GM04504 (cell line): ENCODE measurements at places on chromosomes 1 and 21.

DNA sequence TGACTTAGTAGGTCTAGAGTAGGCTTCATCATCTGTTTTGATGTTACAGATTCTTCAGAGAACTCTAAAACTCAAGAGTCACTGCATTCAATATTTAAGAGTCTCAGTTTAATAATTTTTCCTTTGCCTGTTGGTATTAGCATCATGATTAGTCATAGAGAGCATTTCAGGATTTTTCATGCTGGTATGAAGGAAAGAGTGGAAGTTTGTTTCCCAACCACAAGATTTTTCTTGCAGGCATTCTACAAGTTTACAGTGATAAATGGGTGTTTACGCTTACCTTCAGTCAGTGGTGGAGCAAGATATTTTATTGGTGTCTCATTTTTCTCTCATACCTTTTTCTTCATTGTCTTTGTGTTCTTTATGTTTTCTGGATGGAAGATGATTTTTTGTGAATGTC, 58.4 kb upstream of the MYOCOS start:
- peak; percentile 6 for DNase-seq

DNA sequence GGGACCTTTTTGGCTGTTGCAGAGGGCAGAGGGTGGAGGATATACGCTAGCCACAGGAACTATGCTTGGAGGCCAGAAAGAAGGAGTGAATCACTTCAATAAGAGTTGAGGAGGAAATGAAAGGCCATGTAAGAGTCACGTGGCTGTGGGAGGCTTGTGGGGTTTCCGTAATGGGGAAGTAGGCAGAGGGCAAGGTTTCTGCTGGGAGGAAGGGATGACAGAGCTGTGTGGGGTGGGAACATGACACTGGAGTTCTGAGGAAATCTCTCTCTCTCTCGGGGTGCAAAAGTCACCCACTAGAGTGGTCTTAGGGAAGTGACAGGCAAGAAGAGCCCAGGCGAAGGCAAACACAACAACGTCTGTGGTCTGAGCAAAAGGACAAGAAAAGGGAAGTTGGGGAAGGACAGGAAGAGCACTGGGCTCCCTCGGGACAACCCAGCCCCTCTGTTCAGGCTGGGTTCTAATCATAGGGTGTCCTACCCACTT, 3.9 kb upstream of the CD1C start:
- DNase-seq = no peak

DNA sequence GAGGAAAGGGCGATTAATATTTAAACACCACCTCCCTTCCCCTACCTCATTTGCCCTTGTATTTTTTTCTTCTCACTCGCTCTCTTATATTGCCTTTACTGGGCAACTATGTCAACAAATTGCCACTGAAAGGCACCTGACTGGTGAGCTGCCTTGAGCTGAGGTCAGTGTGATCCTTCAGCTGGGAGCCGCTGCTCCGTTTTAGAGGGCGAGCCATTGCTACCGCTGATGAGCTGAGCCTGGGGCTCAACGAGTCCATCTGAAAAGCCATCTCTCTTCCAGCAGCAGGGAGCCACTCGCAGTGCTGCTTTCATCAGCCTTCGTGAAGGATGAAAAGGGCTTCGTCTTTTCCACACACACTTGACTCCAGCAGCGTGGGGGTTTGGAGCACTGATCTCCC, 108.0 kb upstream of the KIF26B start:
- no peak for DNase-seq

DNA sequence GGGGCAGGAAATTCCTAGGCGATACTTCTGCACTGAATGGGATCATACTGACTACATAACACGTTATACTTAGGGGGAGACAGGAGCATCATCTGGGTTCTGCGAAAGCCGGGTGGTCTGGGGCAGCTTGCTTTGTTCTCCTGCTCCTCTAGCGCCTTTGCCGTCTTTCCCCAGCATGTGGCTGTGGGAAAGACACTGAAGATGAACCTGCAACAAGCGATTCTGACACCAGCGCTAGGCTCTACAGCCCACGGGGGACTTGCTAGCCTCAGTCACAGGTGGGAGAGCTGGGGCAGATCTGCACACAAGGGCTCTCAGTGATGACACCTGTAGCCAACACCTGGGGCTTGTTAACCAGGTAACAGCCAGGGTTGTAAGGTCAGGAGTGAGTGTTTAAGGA, 51.8 kb downstream of the CD46 start:
- DNase-seq = no peak

DNA sequence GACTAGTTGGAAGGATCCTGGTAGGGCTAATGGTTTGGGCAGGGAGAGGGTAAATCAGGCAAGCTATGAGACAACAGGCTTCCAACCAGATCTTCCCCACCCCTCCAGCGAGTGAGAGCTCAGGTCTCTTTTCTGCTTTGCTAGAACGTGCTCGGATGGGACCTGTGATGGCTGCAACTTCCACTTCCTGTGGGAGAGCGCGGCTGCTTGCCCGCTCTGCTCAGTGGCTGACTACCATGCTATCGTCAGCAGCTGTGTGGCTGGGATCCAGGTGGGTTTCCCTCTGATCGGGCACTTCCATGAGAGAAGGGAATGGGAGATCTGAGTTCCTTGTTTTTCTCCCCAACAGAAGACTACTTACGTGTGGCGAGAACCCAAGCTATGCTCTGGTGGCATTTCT, 14.0 kb upstream of the SARS1 start:
- DNase-seq = no peak

GRCh38 chr1:156667610-156667967, 9.6 kb downstream of the NES start:
- DNase-seq = no peak

- peak; percentile 50 for DNase-seq
Observed at GRCh38 chr1:232793944-232794343, 11.3 kb upstream of the MAP10 start.

- DNase-seq = no peak
Observed at GRCh38 chr1:32062867-32063230, 9.9 kb upstream of the TMEM39B start.

- DNase-seq = no peak
Observed at GRCh38 chr1:58107943-58108342, 438.6 kb downstream of the OMA1 start.

- DNase-seq = no peak
Observed at GRCh38 chr1:64581843-64582185, 111.9 kb downstream of the CACHD1 start.

GRCh38 chr1:110554871-110555801, 36.2 kb upstream of the KCNA10 start:
- DNase-seq = no peak

GRCh38 chr1:116954440-116954839, 44.7 kb downstream of the PTGFRN start:
- DNase-seq = no peak

GRCh38 chr21:14753466-14754258, 207.5 kb upstream of the SAMSN1 start:
- no peak for DNase-seq

DNA sequence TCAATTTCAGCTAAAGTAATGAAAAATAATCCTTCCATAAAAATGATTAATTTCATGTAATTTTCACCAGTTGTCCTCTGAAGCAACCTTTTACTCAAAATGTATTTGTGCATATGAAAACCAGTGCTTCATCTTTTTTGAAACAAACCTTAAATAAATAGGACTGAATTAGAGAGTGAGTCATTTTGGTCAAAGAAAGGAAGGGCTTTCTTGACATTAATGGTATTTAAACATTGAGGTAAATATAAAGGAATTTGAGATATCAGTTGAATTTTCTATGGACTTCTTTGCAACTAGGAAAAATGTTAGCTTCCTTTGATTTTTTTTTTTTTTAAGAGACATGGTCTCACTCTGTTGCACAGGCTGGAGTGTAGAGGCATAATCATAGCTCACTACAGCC, 38.7 kb downstream of the SNX7 start:
- DNase-seq = no peak

- DNase-seq = no peak
Observed at GRCh38 chr1:195851804-195852203, 756.4 kb downstream of the KCNT2 start.

GRCh38 chr1:54157401-54157800, 4.6 kb upstream of the CDCP2 start:
- DNase-seq = no peak

GRCh38 chr1:63936276-63936675, 162.5 kb downstream of the ROR1 start:
- no peak for DNase-seq

- peak; percentile 95 for DNase-seq
Observed at GRCh38 chr1:170461762-170462384, 70.1 kb upstream of the GORAB start.

GRCh38 chr1:7334475-7335035, 436.5 kb upstream of the VAMP3 start:
- peak; percentile 38 for DNase-seq

- DNase-seq = peak; percentile 69
Observed at GRCh38 chr1:6922096-6922931, 137.1 kb downstream of the CAMTA1 start.

GRCh38 chr1:21072721-21073120, 104.0 kb downstream of the EIF4G3 start:
- DNase-seq = no peak

DNA sequence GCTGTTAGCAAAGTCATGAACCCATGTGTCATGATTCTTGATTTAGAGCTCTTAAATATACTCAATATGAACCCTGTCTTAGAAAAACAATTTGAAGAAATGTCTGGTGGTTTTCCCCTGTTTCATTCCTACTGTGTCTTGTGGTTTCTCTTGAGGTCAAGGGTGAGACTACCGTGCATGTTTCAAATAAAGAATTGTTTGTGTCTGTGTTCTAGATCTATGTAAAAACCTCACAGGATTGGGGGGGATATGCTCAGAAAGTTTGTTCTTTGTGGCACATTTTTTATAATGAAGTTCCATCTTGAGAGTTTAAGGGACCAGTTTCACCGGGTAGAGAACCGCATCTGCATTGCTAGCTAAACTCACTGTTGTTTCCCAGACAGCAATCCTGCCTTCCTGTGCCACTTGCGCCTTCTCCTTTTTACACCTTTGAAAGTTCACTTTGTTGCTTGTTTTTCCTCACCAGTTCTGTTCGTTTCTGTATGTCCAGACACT, 30.9 kb upstream of the CACYBP start:
- DNase-seq = no peak

DNA sequence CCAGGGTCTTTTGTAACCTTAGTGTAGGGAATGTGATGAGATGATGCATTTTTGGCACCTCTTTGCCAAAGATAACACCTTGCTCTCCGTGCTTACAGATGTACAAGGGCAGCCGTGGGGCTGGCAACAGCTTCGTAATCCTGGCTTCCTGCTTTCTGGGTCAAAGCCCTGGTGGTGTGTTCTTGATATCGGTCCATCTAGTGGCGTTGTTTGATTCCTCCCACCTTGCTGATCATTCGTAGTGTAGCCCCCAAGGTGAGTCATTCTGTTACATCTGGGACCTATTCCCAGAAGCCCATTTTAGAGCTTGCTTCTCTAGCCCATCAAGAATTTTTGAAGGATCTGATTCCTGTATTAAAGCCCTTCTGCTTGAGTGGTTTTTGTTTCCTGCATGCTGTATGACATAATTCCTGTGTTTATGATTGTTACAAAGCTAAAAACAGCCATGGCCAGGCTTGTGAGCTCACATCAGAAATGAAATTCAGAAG, 7.0 kb upstream of the CCT8 start:
- no peak for DNase-seq
